AML-193 (cell line): ENCODE measurements at places on chromosomes 6 and 20.

- no peak for DNase-seq
Measured at GRCh38 chr6:90370493-90370959, 73.9 kb upstream of the BACH2 start.

GRCh38 chr6:43076464-43077332, 584 bp downstream of the PTK7 start:
- no peak for DNase-seq

GRCh38 chr6:51856508-51856907, 230.9 kb downstream of the PKHD1 start:
- no peak for DNase-seq

- no peak for DNase-seq
Measured at GRCh38 chr6:53833155-53833554, 38.4 kb downstream of the LRRC1 start.

DNA sequence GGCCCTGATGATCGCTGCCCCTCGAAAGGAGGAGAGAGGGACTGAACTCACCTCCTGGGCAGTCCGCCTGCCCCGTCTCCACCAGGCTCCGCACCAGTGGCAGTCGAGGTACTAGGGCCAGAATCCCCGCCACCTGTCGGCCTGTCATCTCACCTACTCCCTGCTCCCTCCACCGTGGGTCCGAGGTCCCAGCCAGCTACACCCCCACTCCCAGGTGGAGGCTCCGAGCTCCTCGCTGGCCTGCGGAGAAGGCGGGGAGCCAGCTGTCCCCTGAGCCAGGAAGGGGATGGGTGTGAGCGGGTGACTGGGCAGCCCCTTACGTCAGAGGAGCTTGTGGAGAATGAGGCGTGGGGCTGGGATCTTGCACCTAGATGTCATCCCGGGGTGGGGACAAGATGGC, 1066.5 kb upstream of the MANEA start:
- DNase-seq: no peak

GRCh38 chr6:11734861-11735613, 43.6 kb downstream of the ADTRP start:
- no peak for DNase-seq

DNA sequence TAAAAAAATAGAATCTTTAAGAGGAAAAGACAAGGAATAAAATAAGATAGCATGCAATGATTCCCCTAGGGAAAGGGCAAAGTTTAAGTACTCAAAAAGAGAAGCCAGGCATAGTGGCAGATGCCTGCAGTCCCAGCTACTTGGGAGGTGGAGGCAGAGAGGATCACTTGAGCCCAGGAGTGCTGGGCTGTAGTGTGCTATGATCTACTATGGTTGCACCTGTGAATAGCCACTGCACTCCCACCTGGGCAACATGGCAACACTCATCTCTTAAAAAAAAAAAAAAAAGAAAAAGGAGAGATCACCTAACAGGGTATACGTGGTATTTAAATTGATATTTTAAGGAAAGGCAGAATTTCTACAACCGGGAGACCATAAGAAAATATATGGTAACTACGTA, 16.0 kb downstream of the EPHA7 start:
- DNase-seq: no peak

DNA sequence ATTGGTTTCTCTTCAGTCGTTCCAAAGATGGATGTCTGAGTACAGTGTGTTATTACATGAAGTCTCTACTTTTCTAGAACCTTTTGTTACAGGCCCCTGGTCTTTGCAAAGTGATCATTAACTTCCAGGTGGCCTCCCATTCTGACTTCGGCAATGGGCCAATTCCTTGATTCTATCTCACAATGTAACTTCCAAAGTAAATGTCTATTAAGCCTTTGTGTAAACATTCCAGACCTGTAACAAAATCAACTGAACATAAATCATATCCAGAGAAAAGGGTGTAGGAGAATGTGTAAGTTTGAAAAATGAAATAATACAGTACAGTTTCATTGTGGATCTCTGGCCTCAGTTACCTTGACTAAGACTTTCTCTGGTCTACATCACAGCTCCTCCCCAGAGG, 187.8 kb upstream of the JAG1 start:
- DNase-seq: no peak

GRCh38 chr6:128413291-128413690, 107.1 kb downstream of the PTPRK start:
- no peak for DNase-seq

DNA sequence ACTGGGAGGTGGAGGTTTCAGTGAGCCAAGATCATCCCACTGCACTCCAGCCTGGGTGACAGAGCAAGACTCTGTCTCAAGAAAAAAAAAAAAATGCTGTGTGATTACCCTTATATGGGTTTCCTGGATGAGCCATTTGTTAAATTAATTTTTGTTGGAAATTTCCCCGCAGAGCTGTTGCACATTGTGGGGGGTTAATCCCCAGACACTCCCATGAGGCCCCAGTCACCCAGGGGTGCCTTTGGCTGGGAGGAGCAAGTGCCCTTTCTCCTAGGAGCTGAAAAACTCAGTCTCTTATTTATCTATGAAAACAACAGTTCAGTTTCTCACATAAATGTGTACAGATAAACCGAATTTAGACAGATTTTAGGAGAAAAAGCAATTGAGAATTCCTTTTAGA, 4.7 kb upstream of the DEFB132 start:
- no peak for DNase-seq

- DNase-seq: no peak
Measured at GRCh38 chr6:5290097-5290496, 28.8 kb downstream of the FARS2 start.

DNA sequence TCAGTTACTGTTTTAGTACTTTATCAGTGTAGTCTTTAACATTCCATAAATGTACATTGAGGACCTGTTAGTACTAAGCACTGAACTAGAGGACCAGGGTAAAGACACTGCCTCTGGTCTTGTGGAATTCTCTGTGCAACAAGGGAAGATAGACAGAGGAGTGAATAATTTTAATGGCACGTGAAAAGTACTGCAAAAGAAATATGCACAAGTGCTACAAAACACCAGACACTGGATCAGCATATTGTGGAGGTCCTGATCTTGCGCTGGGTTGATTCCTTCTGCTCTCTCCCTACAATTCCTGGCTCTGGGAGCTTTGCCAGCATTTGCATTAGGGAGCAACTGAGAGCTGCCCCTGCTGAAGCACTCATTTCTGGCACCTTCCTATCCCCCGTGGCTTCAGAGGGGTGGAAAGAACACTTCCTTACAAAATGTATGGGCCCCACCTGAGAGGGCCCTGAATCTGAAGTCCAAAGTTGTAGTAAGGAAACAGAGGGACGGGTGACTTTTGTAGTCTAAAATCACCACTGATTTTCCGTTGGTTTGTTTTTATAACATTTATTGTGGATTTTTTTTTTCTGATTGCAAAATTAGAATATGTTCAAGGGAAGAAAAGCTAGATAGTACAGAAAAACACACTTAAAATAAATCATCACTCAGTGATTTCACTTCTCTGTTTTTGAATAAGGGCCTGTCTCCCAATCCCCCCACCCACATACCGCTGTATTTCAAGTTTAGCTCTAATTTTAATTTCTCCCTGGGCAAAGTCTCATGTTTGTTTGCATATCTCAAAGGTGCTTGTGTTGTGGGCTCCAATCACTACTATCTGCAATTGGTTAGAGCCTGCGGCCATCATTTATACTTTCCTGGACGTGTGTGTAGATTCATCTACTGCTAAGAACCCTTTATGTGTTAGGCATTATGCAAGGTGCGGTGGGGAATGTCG, 4.9 kb downstream of the PKIG start:
- DNase-seq: no peak

DNA sequence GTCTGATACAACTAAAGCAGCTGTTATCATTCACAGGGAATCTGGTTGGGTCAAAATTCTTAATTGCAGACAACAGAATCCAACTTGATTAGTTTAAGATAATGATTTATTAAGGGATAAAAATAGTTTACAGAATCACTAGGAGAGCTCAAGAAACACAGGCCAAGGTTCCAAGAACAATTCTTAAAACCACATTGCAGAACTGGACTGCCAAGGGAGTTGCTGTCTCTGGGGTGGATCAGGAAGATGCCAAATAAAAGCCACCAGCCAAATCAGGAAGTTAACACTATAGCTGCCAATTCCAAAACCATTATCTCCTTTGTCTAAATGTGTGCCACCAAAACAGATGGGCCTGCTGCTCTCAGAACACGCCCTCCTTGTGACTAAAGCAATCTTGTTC, 53.7 kb downstream of the NUDT3 start:
- DNase-seq: no peak

DNA sequence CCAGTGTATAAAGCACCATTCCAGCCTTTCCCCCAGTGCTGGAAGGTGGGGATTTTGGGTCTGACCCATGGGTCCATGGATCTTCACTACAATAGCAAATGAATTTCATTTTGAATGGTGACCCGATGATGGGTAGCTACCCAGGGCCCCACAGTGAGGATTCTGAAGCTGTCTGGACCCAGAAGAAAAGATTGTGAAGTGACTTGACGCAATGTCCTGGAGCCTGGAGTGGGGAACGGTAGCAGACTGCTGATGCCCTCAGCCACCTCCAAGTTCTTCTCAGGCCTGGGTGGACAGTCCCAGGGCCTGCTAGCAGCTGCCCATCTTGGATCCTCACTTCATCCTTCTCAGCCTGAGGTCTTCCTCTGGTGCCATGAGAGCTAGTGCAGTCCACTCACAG, 23.4 kb upstream of the SLC32A1 start:
- DNase-seq: no peak

- no peak for DNase-seq
Measured at GRCh38 chr6:96184798-96185197, 169.0 kb downstream of the FUT9 start.

DNA sequence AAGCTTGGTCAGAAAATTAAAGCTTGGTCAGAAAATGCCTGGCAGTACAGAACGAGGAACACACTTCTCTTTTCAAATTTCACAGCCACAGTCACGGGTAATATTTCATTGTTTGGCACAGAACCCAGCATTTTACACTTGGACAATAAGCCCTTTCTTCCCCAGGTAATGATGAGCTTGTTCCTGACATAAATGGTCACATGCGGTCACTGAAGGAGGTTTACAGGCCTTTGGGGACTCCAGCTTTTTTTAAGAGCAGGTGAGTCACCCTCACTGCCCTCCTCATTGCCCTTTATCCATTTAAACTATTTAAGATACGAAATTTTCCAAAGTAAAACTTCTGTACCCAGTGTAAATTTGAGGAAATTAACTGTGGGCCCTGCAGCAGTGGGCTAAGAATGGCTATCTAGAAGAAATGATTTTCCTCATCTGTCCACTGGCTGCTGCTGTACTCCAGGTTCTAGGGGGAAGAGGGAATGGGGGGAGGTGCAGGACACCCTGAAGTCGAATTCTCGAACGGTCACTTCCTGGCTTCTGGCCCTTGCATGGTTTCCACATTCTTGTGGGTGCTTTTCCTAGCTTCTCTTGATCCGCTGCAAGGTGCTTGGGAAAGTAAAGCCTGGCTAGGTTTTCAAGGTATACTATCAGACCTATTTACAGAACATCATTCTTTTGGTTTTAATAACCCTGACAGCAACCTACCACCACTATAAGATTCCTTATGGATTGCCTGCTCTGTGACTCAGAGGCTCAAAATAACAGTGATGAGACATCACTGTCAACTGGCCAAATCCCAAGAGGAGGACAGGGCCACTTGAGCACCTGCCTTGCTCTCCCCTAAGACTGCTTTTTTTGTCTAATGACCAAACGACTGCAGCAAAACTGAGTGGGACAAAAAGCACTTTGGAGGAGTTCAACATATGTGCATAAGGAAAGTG, 75.8 kb downstream of the PREP start:
- DNase-seq: no peak

DNA sequence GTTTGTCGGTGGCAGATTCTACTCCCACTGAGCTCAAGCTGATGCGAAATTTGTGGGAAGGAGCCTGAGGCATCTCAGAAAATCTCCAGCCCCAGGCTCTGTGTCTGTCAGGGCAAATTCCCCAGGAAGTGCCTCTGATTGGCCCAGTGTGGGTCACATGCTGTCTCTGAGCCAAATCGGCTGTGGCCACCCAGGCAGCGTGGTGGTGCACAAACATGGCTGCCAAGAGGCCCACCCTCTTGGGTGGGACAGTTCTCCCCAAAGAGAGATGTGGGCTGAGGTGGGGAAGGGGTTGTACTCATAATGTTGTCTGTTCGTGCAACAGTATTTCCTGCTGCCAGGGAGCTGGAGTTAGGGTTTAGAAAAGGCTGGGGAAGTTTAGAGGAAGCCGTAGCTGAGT, 130.6 kb downstream of the BMP7 start:
- DNase-seq: no peak

DNA sequence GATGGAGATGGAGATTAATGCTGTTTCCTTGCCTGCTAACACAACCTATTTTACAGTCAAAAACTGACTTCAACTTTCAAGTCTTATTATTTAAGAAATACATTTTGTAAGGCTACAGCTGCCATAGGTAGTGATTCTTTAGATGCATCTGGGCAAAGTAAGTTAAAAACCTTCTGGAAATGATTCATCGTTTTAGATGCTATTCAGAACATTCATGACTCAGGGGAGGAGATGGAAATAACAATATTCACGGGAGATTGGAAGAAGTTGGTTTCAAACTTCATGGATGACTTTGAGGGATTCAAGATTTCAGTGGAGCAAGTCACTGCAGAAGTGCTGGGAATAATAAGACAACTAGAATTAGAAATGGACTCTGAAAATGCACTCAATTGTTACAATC, 174.9 kb upstream of the GGTLC1 start:
- DNase-seq: no peak

DNA sequence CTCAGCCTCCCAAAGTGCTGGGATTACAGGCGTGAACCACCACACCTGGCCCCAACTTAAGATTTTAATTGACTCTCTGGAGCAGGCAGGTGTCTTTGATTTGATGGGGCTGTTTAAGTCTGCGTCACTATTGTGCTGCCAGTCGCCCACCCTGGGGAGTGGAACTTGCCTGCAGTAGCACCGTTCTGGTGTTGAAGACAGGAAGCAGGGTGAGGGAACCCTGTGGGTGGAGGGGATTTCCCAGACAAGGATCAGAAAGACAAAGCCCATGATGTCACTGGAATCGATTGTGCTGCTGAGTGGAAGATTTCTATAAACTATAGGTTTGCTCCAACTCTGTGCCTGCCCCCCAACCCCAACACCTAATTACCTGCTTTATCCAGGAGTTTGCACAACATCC, 11.0 kb downstream of the ALDH8A1 start:
- DNase-seq: no peak

GRCh38 chr6:89970609-89971337, 76.5 kb downstream of the GJA10 start:
- DNase-seq: peak; percentile 53

DNA sequence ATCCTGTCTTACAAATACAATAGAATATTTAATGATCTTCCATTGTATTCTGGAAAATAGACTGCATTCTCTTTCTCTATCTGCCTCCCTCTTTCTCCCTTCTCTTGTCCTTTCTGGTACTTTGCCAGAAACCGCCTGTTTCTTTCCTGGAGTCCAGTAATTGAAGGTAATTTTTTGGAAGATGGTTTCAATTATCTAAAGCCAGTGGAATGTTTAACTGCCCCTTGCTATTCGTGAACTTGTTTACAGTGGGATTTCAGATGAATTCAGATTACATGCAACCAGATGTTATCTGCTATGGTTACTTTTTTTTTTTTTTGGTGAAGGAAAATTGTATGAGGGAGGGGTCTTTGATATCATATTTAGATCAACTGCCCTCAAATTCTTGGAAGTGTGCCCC, 655.5 kb upstream of the FLRT3 start:
- DNase-seq: no peak
